Large intestine (tissue), 12 donors: ENCODE measurements at places on chromosomes 4 and X. TPM values are rescaled to one million over a fixed set of nuclear protein-coding genes. Genes with fewer than 3 reads are reported as not detected.

DNA sequence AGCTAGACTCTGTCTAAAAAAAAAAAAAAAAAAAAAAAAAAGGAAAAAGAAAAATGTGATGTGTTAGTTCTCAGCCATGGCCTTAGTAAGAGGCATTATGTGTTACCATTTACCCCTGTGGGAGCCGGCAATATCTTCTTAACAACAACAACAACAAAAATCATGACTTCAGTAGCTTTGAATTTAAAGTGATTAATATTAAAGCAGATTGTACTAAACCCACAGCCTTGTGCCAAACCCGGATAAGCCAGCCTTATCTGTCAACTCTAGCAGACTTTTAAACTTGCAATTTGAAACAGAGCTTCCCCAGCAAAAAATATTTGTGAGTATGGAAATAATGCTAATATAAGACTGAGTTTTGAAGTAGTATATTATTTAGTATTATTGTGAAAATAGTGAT lies 462.1 kb upstream of the GNPDA2 start:
- no peak for DNase-seq

- DNase-seq = no peak
Observed at GRCh38 chrX:100969936-100970335, 428 bp downstream of the ARL13A start.

DNA sequence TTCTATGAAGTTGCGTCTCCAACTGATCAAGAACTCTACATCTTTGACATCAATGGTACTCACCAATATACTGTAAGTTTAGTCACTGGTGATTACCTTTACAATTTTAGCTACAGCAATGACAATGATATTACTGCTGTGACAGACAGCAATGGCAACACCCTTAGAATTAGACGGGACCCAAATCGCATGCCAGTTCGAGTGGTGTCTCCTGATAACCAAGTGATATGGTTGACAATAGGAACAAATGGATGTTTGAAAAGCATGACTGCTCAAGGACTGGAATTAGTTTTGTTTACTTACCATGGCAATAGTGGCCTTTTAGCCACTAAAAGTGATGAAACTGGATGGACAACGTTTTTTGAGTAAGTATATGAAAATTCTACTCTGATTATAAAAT lies 162.3 kb downstream of the DCTD start:
- DNase-seq = no peak

GRCh38 chrX:21657318-21658151 lies 595 bp downstream of the KLHL34 start:
- no peak for DNase-seq

DNA sequence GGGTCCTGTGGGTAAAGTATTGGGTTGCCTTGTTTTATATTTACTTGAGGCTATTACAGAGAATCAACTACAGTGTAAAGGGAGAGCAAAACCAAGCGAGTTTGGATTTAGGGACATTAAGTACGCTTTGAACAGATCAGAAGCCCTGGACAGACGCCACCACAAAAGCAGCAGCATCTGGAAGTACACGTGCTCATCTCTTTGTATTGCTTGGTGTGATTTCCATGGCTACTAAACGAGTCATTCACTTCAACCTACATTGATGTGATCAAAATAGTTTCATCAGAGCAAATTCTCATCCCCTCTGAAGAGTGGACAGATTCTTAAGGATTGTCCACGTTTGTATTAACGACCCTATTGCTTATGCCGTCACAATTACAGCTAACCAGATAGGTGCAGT lies 85.1 kb downstream of the SORBS2 start:
- no peak for DNase-seq

GRCh38 chrX:121258545-121258944 lies 211.1 kb downstream of the GLUD2 start:
- DNase-seq = no peak

DNA sequence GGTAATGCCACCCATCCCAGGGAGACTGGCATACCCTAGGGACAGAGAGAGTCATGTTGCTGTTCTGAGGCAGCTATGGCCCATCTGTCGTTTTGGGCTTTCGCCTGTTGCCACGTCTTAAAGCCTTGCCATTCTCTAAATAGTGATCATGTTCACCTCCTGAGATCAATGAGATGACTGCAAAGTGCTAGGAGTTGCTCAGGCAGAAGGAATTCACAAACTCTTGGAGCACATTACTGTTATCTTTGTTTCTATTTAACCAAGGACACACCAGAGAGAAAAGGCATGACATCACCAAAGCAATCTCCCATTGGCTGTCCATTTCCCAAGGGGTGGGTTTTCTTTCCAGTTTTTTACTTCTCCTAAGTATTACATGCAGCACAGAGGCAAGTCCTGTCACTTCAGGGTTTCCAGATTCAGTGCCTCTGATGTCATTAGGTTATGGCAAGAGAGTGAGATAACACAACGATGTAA lies 37.1 kb upstream of the SETD7 start:
- no peak for DNase-seq

DNA sequence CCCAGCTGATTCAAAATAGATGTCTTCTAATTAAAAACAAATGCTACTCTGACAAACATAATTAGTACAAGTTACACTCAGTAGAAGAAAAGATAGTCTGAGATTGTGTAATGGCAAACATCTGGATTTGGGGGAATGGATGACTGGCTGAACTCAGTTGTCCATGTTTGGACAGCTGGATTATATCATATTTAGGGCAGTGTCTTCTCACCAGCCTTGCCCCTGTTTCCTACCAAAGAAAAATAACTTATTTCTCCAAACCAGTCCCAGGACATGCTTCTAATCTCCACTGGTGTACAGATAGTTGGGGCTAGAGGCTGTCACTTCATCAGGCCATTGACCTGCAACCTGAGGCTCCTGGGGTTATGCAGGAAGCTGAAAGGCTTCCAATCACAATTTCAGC lies 237.3 kb downstream of the USP46 start:
- no peak for DNase-seq

- no peak for DNase-seq
Observed at GRCh38 chr4:77177199-77177598, 20.2 kb downstream of the CCNG2 start.

- peak; percentile 32 for DNase-seq
Observed at GRCh38 chrX:72714478-72714916, 391 bp upstream of the PHKA1 start.

DNA sequence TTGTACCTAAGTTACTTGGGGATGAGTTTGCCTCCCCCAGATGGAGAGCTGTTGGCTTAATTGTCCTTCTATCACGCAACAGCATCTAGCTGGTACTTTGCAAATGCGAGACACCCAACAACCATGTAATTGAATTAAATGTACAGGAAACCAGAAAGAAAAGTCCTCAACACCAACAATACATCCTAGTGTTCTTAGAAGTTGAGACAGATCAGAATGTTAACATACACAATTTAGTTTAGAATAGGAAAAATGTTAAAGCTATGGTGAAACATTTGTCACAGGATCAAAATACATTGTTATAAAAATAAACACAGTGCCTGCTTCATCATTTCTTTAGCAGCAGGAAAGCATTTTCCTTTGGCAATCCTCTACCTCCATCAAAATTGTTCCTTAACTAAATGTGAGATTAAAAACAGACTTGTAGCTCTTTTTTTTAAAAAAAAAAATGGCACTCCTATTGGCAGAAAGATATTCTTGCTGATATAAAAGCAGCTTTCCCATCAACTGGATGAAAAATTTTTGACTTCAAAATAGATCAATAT lies 163.1 kb upstream of the MID1 start:
- DNase-seq = no peak

DNA sequence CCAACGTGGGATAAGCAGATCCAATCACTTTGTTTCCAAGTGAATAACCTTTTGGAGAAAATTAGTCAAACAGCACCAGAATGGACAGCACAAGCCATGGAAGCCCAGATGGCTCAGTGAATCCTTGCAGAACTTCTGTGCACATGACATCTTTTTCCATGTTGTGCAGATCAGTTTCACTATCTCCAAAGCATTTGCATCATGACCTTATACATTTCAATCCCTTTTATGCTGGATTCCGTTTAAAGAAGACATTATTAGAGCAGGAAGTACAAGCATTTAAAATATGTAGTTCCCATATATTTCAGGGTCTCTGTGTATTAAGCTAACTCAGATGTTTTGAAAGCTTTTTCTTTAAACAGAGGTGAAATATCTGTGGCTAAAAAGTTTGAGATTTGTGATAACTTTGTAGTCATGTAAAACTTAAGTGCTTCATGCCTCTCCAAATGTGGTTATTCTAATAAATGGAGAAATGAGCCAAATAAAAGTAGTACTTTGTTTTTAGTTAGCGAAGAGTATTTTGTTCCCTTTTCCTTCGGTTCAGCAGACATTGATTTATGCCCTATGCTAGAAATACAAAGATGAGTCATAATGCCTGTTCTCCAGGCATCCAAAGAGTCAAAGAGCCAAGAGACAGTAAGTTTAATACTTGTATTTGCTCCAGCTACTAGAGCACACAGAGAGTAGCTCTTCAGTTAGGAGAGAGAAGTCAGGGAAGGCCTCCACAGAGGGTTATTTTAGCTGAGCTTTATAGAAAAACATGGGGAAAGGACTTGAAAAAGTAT lies 39.0 kb downstream of the PLAC8 start:
- peak; percentile 17 for DNase-seq

- no peak for DNase-seq
Observed at GRCh38 chr4:124151031-124151430, 561.5 kb downstream of the ANKRD50 start.

DNA sequence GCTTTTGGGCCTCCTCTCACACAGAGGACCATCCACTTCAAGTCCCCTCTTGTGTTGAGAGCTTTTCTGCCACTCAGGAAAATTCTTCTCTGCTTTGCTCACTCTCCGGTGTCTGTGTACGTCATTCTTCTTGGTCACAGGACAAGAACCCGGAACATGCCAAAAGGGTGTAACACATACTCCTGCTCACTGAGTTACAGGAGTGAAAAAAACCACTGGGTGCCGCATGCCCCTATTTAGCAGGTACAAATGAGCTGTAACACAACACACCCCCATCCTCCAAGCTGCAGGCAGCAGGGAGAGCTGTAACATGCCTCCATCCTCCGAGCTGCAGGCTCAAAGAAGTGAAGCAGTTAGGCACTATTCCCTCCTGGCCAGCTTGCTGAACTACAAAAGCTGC lies 13.0 kb upstream of the CXCL2 start:
- DNase-seq = no peak

- DNase-seq = peak; percentile 41
Observed at GRCh38 chr4:174521800-174522182, 497 bp downstream of the HPGD start.

GRCh38 chr4:58760737-58761136 lies 1650.6 kb upstream of the IGFBP7 start:
- no peak for DNase-seq

- DNase-seq = no peak
Observed at GRCh38 chr4:109051054-109051453, 251.4 kb downstream of the COL25A1 start.

DNA sequence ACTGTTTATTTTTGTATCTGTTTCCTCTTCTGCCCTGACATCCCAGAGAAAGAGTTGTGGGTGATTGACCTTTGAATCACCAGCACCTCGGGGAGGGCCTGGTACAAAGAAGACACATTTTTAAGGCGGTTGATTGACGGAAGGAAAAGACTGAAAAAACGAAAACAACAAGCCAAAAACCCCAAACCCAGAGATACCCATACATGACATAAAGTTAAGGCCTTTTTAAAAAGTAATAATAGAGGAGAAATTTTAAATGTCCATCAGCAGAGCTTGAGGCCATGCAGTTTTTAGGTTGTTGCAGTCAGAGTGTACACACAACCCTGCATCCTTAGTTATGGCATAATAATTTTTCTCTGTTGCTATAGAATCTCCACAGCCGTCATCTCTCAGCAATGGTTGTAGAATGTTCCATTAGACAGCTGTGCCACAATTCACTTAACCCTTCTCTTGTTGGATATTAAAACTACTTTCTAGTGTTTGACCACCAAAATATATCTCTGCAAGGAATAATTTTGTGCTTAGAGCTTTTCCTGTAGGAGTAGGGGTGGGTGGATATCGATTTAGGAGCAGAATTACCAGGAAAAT lies 110.2 kb downstream of the GNL3L start:
- DNase-seq = no peak

- DNase-seq = no peak
Observed at GRCh38 chrX:120301960-120302359, 9.3 kb downstream of the TMEM255A start.

- DNase-seq = no peak
Observed at GRCh38 chr4:16391196-16391595, 164.9 kb upstream of the TAPT1 start.

The RASSF6 gene
- 17.4 TPM for polyA plus RNA-seq

The NAP1L3 gene
- polyA plus RNA-seq = 8.9 TPM

The XPNPEP2 gene
- 353 TPM for polyA plus RNA-seq

The GYPA gene
- 3.5 TPM for polyA plus RNA-seq

The XAGE1A gene
- not detected for polyA plus RNA-seq

The MAGEA10 gene
- 0.06 TPM for polyA plus RNA-seq

The ASB9 gene
- polyA plus RNA-seq = 3.8 TPM

The CLTRN gene
- 1.6 TPM for polyA plus RNA-seq

The EREG gene
- 6.8 TPM for polyA plus RNA-seq

The HPRT1 gene
- 25.1 TPM for polyA plus RNA-seq

The GPR119 gene
- 0.61 TPM for polyA plus RNA-seq
